ENCODE measurements at places on chromosomes 13 and 19.

- no peak for DNase-seq
These were observed 194.4 kb downstream of the KCNRG start for GRCh38 chr13:50209631-50210030.

DNA sequence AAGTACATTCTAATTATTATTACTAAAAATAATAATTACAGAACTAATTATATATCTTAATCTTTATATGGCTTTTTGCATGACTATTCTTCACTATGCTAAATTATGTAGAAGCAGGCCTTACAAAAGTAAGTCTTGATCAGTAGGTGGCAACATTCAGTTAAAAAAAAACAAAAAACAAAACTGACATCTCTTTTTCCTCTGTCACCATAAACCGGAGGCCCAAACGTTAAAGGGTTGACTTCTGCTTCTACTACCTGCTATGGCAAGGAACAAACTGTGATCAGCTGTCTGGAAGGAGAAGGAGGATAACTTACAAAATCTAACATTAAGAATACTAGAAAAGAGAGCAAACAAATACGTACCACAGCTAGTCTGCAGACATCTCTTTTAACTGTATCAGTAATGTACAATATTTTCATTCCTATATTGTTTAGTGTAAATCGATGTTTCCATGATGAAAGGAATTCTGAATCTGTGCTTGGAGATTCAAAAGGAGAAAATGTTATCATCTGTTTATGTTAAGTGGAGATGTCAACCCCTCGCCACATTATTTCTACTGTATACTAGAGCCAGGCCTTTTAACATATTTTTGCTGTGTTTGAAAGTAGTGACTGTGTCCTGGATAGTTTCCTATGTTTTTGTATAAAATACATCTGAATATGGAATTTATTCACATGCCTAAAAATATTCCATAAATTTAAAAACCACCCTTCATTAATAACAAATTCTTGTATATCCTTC is 1525.4 kb downstream of the SLITRK1 start:
- DNase-seq = no peak

DNA sequence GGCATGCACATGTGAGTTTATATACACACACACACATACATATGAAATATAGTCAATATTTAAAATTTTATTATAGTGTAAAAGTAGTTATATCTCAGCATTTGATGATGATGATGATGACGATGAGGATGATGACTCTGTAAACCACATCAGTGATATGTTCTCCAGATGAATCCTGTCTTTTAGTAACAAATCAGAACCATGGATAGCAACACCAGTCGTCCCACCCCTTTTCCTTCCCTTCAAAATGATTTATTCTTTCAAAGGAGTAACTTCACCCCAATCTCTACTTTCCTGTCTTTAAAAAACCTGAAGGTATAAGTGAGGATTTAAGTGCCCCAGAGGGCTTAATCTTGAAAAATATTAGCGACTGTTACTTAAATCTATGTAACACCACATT is 74.1 kb downstream of the DCLK1 start:
- DNase-seq = no peak

- no peak for DNase-seq
These were observed 23.4 kb downstream of the RDH8 start for GRCh38 chr19:10036601-10037071.

GRCh38 chr19:3159565-3159964 is 19.0 kb upstream of the S1PR4 start:
- DNase-seq = no peak

DNA sequence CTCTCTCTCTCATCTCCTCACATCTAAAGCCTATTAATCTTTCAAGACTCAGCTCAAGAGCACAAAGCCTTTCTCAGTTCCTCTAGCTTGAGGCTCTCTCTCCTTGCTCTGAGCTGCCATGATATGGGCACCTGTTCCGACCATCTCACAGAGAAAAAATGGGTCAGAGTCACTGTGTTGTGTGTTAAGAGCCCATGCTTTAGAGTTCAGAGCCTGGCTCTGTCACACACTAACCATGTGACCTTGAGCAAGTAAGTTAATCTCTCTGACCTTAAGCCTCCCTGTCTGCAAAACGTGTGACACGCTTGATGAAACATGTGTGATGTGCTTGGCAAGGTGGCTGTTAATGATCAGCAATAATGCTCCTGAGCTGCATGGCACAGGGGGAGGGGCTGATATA is 245.2 kb downstream of the DLEU7 start:
- DNase-seq = no peak

DNA sequence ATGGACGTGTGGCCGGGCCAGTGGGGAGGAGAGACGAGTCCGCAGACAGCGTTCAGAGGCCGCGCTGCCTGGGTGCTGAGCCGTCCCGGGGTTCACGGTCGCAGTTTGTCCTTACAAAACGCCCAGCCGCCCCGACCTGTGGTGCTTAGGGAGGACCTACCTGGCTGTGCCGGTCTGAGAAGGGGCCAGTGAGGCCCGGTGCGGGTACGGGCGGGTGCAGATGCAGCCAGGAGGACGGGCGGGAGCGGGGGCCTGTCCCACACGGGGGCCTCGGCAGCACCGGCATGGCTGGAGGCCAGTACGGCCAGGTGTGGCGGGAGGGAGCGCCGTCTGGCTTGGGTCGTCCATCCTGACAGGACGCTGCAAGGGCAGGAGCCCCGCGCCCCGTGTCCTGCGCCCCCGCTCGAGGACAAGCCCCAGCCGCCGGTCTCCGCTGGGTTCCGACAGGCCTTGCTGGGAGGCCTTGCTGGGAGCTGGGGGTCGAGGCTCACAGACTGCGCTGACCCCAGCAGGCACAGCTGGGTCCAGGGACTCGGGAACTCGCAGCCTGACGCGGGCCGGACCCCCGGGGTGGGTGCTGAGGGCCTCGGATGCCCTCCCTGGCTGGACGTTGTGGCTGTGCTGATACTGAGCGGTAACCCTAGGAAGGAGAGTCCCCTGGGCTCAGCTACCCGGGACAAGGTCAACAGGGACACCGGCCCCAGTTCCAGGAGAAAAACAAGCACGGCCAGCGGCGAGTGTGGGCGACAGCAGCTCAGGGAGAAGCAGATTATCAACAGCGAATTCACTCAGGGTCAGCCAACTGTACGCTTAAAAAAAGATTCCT is 5.3 kb upstream of the PROZ start:
- peak; percentile 25 for DNase-seq

DNA sequence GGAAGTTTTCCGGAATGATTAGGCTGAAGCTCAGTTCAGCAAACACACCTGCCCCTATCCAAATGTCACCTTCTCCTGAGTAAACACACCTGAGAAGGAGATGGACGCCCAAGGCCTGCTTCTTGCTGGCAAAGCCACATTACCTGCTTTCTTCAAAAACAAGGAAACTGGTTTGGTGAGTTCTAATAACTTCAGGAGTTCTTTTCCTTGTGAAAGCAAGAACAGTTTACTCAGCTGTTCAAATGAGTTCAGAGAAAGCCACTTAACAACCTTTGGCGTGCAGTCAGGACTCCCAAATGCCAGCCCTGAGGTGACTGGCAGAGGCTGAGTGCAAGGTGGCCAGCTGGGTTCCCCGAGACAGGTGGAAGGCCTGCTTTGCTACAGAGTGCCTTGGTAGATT is 160.5 kb downstream of the STK24 start:
- DNase-seq = no peak

DNA sequence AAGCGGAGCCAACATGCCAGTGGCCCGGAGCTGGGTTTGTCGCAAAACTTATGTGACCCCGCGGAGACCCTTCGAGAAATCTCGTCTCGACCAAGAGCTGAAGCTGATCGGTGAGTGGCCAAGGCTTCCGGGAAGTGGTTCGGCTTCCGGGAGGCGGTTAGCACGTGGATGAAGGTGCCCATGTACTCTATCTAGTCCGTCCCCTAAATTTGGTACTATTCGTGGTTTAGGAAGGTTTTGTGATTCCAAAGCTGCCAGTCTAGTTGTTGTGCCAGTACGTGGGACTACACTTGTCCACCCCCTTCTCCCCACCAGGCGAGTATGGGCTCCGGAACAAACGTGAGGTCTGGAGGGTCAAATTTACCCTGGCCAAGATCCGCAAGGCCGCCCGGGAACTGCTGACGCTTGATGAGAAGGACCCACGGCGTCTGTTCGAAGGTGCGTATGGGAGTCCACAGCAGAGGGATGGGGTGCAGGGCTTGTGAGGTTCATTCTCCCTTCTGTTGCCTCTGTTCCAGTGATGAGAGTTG is 579 bp downstream of the RPS9 start:
- DNase-seq = no peak

- no peak for DNase-seq
These were observed 339.1 kb downstream of the ZNF536 start for GRCh38 chr19:30711296-30711695.

DNA sequence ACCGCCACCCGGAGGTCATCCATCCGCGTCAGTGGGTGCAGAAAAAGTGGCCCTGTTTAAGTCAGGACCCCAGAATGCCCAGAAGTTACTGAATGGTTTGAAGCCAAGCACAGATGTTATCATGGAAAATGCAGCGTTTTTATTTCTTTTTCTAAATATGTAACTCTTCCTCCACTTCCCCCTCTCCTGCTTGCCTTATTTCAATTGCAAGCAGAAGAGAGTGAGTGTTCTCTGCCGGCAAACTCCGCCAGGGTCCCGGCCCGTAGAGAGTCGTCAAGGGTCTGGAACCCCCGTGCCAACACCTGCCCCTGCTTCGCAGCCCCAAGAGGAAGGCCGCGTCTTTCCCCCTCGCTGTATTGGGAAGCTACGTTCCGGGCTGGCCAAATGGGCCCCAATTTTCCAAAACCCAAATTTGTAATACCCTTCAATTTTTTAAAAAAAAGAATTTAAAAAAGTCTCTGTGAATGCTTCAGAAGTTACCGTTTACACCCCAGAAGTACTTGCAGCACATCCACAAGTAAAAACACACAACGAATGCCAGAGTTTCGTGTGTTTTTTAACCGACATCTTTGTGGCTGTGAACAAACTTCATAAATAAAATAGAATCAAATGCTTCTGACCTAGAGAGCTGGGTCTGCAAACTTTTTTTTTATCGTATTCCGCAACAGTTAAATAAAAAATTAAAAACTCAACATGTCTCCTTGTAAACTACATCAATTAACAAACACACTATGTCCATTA is 712 bp upstream of the PDX1 start:
- DNase-seq = no peak

DNA sequence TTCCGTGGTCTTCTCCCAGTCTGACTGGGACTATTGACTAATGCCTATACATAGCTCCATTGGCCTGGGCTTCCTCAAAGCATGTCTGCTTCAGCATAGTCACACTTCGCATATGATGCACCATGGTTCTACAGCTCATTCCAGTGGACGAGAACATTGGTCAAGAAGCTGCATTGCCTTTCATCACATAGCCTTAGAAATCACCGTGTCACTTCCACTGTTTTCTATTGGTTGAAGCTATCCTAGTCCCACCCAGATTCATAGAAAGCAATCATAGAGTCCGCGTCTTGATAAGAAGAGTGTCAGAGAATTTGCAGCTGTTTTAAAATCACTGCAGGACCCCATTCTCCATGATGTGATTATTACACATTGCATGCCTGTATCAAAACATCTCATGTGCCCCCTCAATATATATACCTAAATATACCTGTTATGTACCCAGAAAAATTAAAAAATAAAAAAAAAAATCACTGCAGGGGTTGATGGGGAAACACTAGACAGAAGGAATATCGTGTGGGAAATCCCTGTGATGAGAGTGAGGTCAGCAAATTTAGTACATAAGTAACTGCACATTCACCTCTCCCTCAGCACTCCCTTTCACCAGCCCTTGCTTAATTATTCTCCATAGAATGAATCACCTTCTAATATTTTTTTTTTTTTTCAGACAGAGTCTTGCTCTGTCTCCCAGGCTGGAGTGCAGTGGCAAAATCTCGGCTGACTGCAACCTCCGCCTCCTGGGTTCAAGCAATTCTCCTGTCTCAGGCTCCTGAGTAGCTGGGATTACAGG is 2.2 kb upstream of the ARHGAP33 start:
- DNase-seq = no peak

DNA sequence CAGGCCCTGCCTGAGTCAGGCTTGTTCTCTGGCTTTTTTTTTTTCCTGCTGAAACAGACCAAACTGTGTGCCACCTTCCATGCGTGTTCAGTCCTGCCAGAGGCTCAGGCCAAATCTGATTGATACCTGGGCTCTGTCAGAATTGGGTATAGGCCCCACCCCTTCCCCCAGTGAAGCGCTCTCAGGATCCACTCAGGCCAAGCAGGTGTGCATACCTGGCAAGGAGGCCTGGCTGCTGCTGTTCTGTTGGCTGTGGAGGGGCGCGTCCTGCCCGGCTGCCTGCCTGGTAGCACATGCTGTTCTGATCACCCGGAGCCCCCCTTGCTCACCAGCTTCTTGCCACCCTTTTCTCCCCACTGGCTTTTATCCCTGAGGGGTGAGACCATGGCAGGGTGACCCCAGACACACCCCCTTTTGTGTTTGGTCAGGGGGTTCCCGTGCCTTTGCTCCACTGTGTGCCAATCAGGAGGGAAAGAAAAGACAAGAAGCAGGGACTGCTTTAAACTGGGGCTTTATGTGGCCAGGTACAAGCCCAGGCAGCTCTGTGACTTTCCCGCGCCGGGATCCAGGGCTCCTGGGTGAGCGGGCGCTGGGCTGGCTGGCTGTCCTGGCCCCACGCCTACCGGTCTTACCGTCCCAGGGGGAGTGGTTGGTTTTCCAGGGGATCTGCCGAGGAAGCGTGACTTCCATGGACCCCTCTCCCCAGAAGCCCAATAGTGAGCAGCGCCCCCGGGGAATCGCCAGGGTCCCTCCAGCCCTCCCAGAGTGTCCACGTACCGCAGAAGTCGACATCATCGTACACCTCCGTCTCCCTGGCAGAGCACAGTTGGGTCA is 12.7 kb downstream of the PRAM1 start:
- no peak for DNase-seq

GRCh38 chr13:109667056-109667455 is 119.3 kb downstream of the IRS2 start:
- DNase-seq = no peak

- no peak for DNase-seq
These were observed 61.7 kb downstream of the COLGALT1 start for GRCh38 chr19:17616961-17617806.

- DNase-seq = no peak
These were observed 2819.7 kb downstream of the PCDH9 start for GRCh38 chr13:64410276-64411053.

- DNase-seq = no peak
These were observed 277.9 kb upstream of the SOX1 start for GRCh38 chr13:111789011-111789410.

DNA sequence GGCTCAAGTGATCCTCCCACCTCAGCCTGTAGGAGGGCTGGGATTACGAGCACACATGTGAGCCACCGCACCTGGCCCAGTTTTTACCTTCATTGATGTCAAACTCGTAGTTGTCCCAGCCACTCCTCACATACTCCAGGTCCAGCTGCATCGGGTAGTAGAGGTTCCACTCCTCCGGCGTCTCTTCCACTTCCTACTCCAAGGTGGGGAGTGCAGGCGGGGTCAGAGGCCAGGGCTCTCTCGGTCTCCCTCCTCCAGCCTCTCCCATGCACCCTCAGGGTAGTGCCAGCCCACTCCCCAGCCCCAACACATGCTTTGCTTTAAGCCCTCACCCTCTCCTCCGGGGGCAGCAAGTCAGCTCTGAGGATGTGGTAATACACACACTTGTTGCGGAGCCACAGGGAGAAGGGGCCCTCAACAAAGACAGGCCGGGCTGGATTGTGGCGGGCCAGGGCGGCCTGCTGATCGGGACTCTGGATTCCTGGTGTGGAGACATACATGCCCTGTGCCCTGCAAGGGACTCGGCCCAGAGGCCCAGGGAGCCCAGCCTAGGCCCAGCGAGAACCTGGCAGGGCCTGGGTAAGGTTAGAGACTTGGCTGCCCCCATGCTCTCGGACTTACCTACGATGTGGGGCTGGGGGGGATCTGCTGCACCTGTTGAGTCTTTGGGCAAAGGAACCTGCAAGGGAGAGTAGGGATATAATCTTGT is 1.9 kb upstream of the ZNF653 start:
- no peak for DNase-seq

Measured in activated CD4-positive, alpha-beta memory T cell treated with anti-CD3 and anti-CD28 coated beads, Interleukin-2, amount 10 ng/mL, durations not matched to agents 7 days and 5 days (primary cell).